ENCODE measurements at places on chromosomes 6 and 20.
A peak's percentile ranks its signal among the peaks of the same experiment; 100 is the strongest.

- no peak for DNase-seq
Observed at GRCh38 chr6:20706238-20706938, 172.1 kb downstream of the CDKAL1 start.

GRCh38 chr6:167817729-167818128 is 9.0 kb upstream of the AFDN start:
- DNase-seq = no peak

- DNase-seq = no peak
Observed at GRCh38 chr6:136521911-136522310, 28.3 kb downstream of the MAP7 start.

- DNase-seq = no peak
Observed at GRCh38 chr6:18985061-18985460, 597.9 kb downstream of the RNF144B start.

- peak; percentile 78 for DNase-seq
Observed at GRCh38 chr20:36645998-36646397, at the start of gene SLA2. Gene SLA2 (minus strand): TSS chr20:36646196. CDS start chr20:36641335, 4,861 bp downstream.

Measured in AML-193 (cell line).